Umbilical cord (tissue), 2 donors: ENCODE measurements at places on chromosomes 1 and 21.

DNA sequence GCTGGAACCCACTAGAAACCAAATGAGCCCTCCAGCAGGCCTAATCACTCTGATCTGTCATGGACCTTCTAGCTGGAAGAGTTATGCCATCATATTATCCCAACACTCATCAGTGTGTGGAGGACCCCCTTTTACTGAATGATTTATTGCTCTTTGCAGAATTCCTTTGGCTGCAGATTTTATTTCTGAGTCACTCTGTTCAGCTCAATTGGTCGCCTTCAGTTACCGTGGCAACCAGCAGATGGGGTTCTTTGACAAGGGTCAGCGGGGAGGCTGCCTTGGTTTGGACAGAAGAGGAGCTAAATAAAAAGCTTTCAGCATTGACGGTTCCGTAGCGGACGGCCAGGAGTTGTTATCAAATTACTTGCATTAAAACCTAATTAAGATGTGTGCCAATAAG lies 220.1 kb downstream of the SDCCAG8 start:
- DNase-seq: no peak

DNA sequence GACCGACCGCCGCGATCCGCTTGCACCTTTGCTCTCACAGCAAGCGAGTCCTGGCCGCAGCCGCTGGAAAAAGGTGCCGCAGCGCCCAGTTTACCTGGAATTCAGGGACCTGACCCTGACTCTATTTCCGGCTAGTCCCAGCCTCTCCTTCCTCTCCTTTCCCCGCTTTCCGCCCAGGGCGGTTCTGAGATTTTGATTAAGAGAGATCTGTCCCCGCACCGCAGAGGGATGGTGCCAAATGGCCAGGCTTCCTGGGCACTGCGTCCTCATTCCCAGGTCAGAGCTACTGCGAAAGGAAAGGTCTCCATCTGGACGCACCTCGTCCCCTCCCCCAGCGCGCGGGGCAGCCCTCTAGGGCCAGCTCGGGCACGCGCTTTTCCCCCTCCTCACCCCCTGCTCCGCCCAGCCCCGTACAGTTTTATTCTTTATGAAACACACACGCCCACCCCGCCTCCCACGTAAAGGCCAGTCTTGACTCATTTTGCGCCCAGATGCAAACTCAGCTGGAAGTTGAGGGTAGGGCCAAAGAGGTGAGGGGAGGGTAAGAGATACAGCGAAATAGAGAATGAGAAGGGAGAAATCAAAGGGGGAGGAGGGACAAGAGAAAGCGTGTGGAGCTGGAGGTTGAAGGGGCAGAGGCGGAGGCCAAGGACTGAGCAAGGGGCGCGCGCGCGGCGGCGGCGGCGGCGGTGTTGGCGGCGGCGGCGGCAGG lies 411.8 kb upstream of the ESRRG start:
- DNase-seq: no peak

DNA sequence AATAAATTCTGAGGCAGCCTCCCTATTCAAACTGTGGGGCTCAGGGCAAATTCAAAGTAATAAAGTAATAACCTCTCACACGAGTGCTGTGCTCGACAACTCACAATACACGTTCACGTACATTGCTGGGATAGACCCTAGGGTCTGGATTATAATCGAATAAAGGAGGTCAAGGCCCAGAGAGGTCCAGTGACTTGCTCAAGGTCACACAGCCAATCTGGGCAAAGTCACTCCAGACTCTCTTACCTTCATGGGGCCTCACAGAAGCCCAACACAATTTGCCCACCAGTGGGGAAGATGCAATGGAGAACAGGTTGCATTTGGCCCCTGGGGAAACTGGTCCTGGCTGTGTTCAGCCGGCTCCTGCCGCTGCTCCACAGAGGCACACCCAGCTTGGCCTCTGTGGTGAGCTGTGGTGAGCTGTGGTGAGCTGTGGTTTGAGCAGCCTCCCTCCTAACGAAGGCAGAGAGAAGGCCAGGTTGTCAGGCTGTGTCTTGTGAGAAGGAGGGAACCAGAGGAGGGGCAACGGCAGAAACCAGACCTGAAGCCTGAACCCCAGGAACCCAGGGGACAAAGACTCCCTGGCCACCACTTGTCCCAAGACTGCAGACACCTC lies 35.1 kb downstream of the NUAK2 start:
- DNase-seq: no peak

DNA sequence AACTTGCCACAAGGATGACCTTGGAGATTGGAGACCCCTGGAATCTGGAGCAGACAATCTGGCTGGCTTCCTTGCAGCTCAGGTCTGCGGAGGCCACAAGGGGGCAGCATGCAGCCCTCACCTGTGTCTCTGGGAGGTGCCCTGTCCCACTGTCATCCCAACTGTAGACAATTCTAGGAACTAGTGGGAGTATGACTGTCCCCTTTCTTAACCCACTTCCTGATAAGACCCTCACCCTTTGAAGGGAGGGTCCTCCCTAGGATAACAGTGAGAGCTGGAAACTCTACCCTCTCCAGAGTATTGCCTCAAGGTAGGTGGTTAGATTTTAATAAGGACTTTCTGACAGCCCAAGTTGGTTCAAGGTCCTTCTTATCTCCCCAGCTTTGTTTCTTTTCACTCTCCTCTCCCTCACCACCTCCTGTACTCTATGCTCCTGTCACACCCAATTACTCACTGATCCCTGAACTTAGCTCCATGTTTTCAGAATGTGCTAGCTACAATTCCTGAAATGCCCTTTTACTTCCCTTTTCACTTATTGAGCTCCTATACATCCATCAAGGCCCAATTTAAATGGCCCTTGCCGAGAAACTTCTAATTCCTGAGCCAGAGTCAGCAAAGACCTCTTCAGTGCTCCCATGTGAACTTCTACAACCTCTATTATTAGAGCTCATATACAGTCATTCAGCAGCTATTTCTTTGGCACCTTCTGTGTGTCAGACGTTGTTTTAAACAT lies 9.2 kb upstream of the KCNQ4 start:
- DNase-seq: no peak
